Activated T-helper 1 cell treated with anti-CD3 and anti-CD28 coated beads, Interleukin-2, amount 50 U/mL, for 16 hours (primary cell): ENCODE measurements at places on chromosomes 2 and 18.

GRCh38 chr2:201466050-201466675, 14.6 kb downstream of the STRADB start:
- DNase-seq = no peak

- DNase-seq = no peak
Measured at GRCh38 chr2:74702001-74702715, 48.1 kb downstream of the SEMA4F start.

DNA sequence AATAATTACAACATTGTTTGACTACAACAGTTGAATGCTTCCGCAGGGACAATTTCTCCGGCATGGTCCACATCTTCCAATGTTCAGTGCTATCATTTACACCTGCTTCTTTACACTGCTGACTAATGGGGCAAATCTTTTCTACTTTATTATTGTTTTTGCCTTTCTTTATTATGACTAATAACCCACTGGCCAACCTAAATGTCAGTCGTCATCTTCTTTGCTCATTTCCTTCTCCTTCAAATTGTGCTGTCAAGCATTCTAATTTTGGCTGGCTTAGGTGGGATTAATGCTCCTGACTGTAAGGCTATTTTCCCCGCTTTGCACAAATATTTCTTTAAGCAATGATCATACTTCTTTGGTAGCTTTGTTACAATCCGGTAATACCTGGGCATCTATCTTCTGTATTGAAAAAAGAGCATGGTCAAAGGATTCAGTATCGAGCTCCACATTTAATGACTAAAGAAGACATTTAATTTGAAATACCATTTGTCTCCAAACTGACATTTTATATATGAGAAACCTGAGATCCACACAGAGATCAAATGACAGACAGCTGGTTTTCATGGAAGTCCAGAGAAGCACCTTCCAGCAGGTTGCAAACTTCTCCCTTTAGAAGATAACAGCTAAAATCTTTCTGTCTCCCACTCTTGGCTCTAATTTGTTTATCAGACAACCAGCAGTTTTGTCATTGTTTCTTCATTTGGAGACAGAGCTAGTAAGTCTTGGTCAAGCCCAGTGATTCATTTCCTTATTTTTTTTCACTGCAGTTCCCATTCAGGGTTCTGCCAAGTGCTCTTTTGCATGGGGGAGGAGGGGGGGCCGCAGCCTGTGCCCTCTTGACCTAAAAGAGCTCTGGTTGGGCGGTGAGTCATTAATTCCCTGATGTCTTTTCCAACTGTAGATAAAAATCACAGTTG, 132.9 kb downstream of the SOCS6 start:
- no peak for DNase-seq

- no peak for DNase-seq
Measured at GRCh38 chr2:73104933-73105332, 7.8 kb downstream of the RAB11FIP5 start.

DNA sequence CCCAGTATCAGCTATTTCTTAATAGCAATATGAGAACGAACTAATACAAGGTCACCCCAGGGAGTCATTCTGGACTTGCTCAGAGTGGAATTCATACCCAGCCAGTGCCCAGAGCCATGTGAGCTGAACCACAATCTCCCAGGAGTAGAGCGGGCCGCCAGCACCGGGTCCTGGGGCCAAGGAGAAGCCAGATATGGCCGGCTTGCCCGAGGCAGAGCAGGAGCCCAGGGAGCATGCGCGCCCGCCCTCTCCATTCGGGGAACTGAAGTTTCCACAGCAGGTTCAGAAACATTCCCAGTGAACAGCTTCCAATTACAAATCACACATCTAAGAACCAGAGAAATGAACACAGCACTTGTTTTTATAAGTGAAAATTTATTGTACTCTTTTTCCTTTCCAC, 37.5 kb downstream of the EIPR1 start:
- DNase-seq = no peak

- no peak for DNase-seq
Measured at GRCh38 chr2:16166327-16166981, 226.1 kb downstream of the MYCN start.

DNA sequence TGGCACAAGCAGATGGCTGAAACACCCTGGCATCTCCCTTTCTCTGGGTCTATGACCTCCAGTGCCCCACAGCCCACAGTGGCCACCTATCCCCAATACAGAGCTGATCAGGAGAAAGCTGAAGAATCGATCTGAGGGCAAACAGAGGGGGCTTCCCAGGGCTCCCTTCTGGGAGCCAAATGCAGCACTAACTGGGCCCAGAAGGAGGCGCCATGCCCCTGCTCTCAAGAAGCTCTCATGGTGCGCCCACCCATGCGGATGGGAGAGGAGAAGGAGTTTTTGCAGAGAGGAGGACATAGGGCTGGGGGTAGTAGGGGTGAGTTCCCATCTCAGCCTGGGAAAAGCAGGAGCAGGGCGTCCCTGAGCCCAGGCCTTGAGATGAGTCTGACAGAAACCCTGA, 787.3 kb upstream of the RAB6C start:
- DNase-seq = no peak

DNA sequence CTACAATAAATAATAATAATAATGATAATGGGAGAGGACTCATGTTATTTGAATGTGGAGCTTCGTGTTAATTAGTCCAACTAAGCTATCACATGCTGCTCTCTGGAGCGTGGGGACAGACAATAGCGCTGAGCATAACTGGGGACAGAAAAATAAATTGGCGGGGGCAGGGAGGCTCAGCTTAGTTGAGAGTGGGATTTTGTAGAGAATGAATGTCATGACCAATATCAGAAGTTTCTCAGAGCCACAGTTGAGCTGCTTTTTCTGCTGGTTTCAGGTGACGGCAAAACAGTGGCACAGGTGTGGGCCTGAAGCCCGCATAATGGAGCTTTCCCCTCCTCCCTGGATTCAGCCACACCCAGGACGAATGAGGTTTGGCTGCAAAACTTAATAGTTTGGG, 111.1 kb upstream of the CAB39 start:
- DNase-seq = no peak

DNA sequence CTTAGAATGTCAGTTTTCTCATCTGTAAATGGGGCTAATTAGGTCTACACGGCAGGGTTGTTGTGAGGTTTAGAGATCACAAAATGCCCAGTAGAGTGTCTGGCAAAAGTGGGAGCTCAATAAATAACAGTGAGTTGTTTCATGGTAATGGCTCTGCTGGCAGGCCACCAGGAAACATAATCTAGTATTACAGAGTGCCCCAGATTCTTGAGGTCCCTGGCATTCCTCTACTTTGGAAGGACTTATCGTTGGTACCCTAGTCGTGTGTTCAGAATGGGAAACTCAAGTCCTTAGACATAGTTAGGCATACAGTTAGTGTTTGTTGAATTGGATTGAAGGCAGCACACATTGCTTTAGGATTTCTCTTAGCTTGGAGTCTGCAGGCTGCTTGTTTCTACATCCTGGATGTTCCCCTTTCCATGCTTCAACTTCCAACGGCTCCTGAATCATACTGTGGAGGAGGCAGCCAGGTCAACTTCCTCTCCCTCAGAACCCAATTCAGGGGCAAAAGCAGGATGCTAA, 161.5 kb upstream of the FOSL2 start:
- no peak for DNase-seq

- DNase-seq = peak; percentile 8
Measured at GRCh38 chr2:190763901-190764514, 115.1 kb downstream of the NAB1 start.

DNA sequence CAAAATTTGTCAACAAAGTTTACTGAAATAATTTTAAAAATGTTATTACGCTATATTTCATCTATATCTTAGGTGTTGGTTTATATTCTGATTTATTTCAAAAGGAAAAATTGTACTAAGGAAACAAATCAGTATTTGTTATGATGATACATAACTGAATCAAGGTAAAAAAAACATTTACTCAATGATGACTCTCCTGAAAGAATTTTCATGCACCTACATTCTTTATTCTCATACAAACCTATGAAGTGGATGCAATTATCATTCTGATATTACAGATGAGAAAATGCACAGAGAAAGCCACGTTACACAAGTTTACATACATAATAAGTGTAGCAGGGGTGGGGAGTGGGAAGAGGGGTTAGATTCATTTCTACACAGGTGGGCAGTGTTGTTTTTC, 422.4 kb downstream of the DSEL start:
- no peak for DNase-seq

- DNase-seq = no peak
Measured at GRCh38 chr2:215691346-215691745, 255.5 kb upstream of the FN1 start.

DNA sequence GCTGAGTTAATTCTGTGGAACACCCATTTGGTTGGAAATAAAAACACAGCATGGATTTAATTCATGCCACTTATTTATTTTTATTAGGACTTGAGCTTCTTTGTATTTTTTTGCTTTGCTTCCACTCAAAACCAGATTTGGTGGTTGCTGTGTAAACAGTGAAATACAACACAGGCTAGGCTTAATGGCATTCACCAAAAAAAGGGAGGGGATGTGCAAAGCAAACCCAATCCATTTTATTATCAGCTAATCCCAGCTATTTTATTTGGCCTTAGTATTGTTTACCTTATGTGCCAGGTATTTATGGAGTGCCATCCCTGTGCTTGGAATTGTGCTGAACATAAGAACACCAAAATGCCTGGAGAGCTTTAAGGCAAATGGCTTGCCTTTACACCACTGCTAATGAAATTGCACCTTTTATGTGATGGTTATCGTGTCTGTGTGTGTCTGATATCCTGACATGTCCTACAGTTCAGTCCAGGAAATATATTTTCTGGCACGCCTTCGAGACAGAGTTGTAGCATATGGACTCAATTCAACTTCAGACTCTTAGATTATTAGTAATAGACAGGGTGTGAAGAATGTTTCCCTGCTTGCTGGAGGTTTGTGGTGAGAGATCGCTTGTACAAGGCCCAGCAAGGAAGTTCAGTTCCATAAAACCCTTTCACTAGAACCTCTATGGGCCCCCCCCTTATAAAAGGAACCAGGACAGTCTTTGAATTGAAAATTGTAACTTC, 99.6 kb downstream of the PRPF40A start:
- no peak for DNase-seq

GRCh38 chr2:38237311-38237710, 139.8 kb downstream of the ATL2 start:
- DNase-seq = no peak

GRCh38 chr2:226743915-226744314, 55.7 kb downstream of the IRS1 start:
- DNase-seq = no peak
